ENCODE measurements at places on chromosomes 6 and 20. TPM values are rescaled to one million over a fixed set of nuclear protein-coding genes. Genes with fewer than 3 reads are reported as not detected.

GRCh38 chr6:116973976-116974375, 96.9 kb downstream of the RFX6 start:
- no peak overlapping the region for H3K27ac ChIP-seq
- no peak overlapping the region for H3K4me3 ChIP-seq
- no peaks in the 10 kb centered on the region for H3K4me1 ChIP-seq
- H3K36me3 ChIP-seq: no peaks in the 10 kb centered on the region

DNA sequence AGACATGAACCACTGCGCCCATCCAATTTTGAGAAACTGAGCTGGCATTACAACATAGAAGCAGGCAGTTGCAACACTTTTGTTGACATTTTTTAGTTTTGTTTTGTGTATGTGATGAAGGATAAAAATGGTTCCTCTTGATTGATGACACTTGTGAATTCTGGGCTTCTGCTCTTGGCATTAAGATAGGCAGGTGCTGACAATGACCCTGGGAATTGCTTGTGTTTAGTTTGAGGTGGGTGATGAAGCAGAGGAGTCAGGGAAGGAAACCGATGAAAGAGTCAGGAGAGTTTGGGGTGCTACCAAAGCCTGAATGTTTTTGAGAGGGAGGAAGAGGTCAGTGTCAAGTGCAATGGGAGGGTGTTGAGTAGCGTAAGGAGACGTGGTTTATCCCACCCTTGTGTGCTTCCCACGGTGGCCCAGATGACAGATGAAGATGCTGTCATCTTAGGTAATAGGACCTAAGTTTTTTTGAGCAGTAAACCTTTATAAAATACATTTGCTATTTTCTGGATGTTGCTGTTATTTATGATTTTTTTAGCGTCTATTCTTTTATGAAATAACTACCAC, 19.4 kb downstream of the CDS2 start:
- no peaks in the 10 kb centered on the region for H3K27me3 ChIP-seq
- H3K4me1 ChIP-seq: peaks cover 69% of the 10 kb centered on the region

Gene PNPLA1
- total RNA-seq: not detected

DNA sequence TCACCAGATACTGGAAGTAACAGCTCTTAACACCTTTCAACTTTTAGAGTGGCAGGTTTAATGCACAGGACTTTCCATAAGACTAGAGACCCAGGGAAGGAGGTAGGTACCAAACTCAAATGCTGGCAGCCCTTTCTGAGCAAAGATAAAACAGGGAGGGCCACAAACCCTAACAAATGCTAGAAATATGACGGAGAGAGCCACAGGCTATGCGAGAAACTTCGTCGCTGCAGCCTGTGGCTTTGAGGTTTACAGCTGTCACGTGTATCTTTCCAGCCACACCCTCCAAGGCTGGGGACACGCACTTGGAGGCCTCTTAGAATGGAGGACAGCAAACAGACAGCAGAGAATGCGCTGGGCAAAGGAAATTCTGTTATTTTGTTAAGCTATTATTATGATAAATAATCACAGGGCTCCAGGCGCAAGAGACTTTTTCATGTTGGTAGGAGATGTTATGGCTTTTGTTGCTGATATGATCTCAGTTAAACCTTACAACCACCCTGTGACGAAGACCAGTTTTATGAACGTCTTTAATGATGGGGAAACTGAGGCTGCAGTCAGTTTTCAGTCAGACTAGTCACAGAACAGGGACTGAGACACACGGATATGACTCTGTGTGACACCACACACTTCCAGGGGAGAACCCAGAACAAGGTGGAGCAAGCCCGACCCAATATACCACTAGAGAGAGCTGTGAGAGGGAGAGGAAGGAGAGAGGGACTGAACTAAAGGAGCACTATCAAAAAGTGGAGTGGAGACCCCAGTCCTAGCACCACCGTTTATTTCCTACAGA, 2.0 kb downstream of the TRAM2 start:
- peak overlapping the region; percentile 39 for H3K4me3 ChIP-seq
- no peak overlapping the region for H3K27ac ChIP-seq
- no peaks in the 10 kb centered on the region for H3K36me3 ChIP-seq
- peaks cover 32% of the 10 kb centered on the region for H3K4me1 ChIP-seq

DNA sequence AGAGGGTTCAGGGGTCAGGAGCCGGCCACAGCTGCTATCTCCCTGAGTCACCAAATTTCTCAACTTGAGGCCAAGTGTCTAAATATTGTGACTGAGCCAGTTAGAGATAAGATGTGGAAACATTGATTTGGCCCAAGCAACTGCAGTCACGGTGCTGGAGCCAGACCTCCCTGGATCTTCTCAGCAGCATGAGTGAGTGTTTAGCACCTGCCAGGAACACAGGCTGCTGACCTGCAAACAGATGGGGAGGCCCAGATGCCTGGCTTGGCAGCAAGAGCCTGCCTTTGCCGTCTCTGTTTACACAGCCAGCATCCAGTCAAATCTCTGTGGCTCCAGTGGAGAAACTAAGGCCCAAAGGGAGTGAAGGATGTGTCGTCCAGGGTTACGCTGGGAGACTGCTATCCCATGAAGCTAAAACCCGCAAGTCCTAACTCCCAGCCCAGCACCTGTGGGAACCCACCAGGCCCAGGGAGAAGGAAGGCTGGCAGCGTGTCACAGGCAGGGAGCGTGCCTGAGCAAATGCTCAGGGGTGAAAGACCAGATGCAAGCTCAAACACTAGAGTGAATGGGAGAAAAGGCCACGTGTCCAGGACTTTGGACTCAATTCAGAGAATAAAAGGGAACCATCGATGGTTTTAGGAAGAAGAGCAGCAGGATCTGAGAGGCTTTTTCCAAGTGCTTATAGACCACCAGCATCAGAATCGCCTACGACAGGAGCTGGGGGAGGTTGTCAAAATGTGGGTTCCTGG, 15.9 kb upstream of the PTGIS start:
- H3K27me3 ChIP-seq: peaks cover 3% of the 10 kb centered on the region
- no peak overlapping the region for H3K4me3 ChIP-seq
- no peak for DNase-seq
- H3K36me3 ChIP-seq: peaks cover 3% of the 10 kb centered on the region
- H3K27ac ChIP-seq: no peak overlapping the region

- no peaks in the 10 kb centered on the region for H3K27me3 ChIP-seq
- H3K4me3 ChIP-seq: no peak overlapping the region
- peaks cover 9% of the 10 kb centered on the region for H3K36me3 ChIP-seq
- no peak overlapping the region for H3K27ac ChIP-seq
- H3K4me1 ChIP-seq: no peaks in the 10 kb centered on the region
Measured at GRCh38 chr20:41287327-41287726, 30.2 kb downstream of the ZHX3 start.

Gene PPP1R16B
- 111 TPM for total RNA-seq

Gene ZNF322
- 10.4 TPM for total RNA-seq

Gene IL20RA
- total RNA-seq: not detected

GRCh38 chr6:138343112-138343511, 34.6 kb upstream of the SMIM28 start:
- H3K27me3 ChIP-seq: peaks cover 15% of the 10 kb centered on the region
- no peaks in the 10 kb centered on the region for H3K4me1 ChIP-seq
- H3K36me3 ChIP-seq: no peaks in the 10 kb centered on the region
- H3K27ac ChIP-seq: no peak overlapping the region
- DNase-seq: no peak
- no peak overlapping the region for H3K4me3 ChIP-seq

Gene FNDC11
- total RNA-seq: 0.61 TPM

Gene CNKSR3
- 0.12 TPM for total RNA-seq

DNA sequence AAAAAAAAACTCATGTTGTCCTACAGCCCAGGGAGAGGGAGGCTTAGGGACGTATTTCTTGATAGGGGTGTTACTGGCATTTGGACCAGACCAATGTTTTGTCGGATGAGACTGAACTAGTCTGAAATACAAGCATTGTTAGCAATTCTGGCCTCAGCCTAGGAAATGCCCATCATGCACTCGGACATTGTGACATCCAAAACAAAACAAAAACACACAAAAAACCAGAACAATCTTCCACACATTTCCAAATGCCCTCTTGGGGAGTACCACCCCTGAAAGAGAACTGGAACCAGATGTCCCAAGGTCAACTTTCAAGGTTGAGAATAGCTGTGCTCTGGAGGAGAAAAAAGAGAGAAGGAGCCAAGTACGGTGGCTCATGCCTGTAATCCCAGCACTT, 299.1 kb upstream of the JARID2 start:
- H3K4me1 ChIP-seq: no peaks in the 10 kb centered on the region
- DNase-seq: no peak
- no peak overlapping the region for H3K27ac ChIP-seq
- H3K4me3 ChIP-seq: no peak overlapping the region
- no peaks in the 10 kb centered on the region for H3K36me3 ChIP-seq
- H3K27me3 ChIP-seq: peaks cover 6% of the 10 kb centered on the region

GRCh38 chr6:63764318-63764916, 128.8 kb downstream of the PHF3 start:
- no peak overlapping the region for H3K27ac ChIP-seq
- H3K4me1 ChIP-seq: no peaks in the 10 kb centered on the region

- no peaks in the 10 kb centered on the region for H3K4me1 ChIP-seq
- no peak overlapping the region for H3K27ac ChIP-seq
- no peak overlapping the region for H3K4me3 ChIP-seq
- DNase-seq: no peak
Measured at GRCh38 chr20:58584051-58584824, 66.8 kb upstream of the STX16 start.

DNA sequence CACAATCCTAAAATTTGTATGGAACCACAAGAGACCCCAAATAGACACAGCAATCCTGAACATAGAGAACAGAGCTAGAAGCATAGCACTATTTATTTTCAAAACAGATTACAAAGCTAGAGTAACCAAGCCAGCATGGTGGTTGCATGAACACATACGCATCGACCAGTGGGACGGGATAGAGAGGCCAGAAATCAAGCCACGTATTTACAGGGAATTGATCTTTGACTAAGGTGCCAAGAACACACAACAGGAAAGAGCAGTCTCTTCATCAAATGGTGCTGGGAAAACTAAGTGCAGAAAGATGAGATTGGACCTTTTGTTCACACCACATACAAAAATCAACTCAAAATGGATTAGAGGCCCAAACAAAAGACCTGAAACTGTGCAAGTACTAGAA, 21.1 kb downstream of the TTLL2 start:
- peaks cover 4% of the 10 kb centered on the region for H3K36me3 ChIP-seq
- H3K27ac ChIP-seq: no peak overlapping the region
- no peak for DNase-seq
- H3K27me3 ChIP-seq: peaks cover 25% of the 10 kb centered on the region

DNA sequence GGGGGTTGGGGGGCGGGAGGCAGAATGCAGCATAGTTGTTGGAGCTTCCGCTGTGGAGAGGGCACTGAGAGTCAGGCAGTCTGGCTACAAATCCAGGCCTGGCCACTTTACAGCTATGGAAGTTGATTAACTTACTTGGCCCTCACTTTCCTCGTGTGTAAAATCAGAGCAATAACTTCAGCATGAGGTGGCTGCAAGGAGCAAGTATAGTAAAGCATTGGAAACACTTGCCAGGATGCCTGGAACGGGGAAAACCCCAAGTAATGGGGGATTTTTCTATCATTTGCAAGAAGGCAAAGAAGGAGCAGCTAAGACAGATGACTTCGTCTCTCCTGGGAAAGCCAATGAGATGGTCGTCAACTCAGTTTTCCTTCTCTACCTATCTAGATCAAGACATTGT, 35.8 kb downstream of the AGPAT4 start:
- H3K4me3 ChIP-seq: no peak overlapping the region
- no peak for DNase-seq
- peaks cover 3% of the 10 kb centered on the region for H3K36me3 ChIP-seq
- no peak overlapping the region for H3K27ac ChIP-seq
- peaks cover 29% of the 10 kb centered on the region for H3K4me1 ChIP-seq

Gene CSE1L
- 109 TPM for total RNA-seq

Gene KHDC1
- total RNA-seq: 4.0 TPM

Gene AGER
- 16.5 TPM for total RNA-seq

DNA sequence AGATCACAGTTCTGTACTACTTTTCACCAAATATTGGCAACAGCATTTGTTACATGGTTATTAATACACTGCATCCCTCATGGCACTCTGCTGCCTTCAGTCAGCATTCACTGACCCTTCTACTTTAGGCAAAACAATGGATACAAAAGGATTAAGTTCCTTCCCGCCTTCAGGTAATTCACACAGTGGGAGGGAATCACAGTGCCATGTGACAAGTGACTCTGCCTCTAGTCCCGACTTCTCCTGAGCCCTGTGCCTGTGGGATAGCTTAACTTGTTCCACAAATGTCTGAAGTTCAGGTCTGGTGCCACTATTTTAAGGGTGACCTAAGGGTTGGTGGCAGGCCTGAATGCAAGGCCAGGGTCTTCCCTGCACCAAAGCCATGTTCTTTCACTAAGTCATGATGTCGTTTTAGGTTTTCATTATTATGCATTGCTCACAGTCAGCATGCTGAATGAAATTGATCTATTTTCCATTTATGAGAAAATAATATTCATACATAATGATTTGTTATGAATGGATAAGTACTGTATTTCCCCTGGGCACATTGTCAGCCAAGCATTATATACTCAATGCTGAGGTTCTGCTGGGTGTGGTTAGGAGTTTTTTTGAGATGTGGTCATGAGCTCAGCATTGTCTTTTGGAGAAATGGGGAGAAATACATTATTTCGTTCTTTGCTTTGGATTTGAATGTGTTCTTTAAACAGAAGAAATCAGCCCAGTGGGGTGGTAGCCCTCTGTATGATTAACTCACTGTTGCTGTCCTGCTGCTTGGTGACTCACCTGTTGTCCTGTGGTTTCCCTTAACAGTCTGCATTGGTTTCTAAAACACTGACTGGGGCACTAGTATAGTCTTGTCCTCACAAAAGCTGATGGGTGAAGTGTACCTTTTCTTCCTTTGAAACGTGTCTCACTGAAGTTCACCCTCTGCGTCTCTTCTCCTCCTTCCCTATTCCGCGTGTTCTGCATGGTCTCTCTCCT, 66.4 kb downstream of the AFDN start:
- H3K36me3 ChIP-seq: peaks cover 2% of the 10 kb centered on the region
- H3K27ac ChIP-seq: no peak overlapping the region
- no peaks in the 10 kb centered on the region for H3K4me1 ChIP-seq
- DNase-seq: no peak
- no peaks in the 10 kb centered on the region for H3K27me3 ChIP-seq

Gene LPA
- total RNA-seq: not detected

GRCh38 chr6:95784869-95785268, 207.5 kb downstream of the MANEA start:
- no peaks in the 10 kb centered on the region for H3K36me3 ChIP-seq
- no peak for DNase-seq
- H3K4me1 ChIP-seq: no peaks in the 10 kb centered on the region
- H3K4me3 ChIP-seq: no peak overlapping the region

Gene RNF8
- total RNA-seq: 24.3 TPM

GRCh38 chr20:11380283-11380682, 537.4 kb upstream of the BTBD3 start:
- no peak overlapping the region for H3K27ac ChIP-seq
- no peaks in the 10 kb centered on the region for H3K27me3 ChIP-seq
- DNase-seq: no peak
- no peaks in the 10 kb centered on the region for H3K4me1 ChIP-seq

Gene POPDC3
- not detected for total RNA-seq

GRCh38 chr6:49813248-49813647, 26.2 kb upstream of the PGK2 start:
- H3K4me1 ChIP-seq: no peaks in the 10 kb centered on the region
- H3K27ac ChIP-seq: no peak overlapping the region
- H3K36me3 ChIP-seq: no peaks in the 10 kb centered on the region
- H3K4me3 ChIP-seq: no peak overlapping the region
- no peaks in the 10 kb centered on the region for H3K27me3 ChIP-seq
